CD14-positive monocyte (primary cell): ENCODE measurements at places on chromosomes 4 and X.

GRCh38 chr4:148454835-148455234 is 12.6 kb upstream of the NR3C2 start:
- H3K27ac ChIP-seq = no peak overlapping the region
- H3K36me3 ChIP-seq = no peaks in the 10 kb centered on the region
- no peaks in the 10 kb centered on the region for H3K4me1 ChIP-seq
- H3K27me3 ChIP-seq = peaks cover 15% of the 10 kb centered on the region

DNA sequence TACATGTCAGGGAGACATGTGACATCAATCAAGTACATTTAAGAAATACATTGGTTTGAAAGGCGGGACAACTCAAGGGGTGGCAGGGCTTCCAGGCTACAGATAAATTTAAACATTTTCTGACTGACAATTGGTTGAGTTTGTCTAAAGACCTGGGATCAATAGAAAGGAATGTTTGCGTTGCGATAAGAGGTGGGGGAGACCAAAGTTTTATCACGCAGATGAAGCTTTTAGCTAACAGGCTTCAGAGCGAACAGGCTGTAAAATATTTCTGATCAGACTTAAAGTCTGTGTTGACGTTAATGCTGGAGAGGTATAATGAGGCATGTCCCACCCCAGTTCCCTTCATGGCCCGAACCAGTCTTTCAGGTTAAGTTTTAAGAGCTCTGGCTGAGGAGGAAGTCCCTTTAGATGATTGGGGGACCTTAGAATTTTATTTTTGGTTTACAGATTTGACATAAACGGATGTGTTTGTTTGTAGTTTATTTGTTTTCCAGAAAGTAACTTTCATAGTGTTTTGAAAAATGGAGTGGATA is 346.7 kb upstream of the RASGEF1B start:
- H3K27me3 ChIP-seq = no peaks in the 10 kb centered on the region
- H3K27ac ChIP-seq = no peak overlapping the region
- peaks cover 12% of the 10 kb centered on the region for H3K4me1 ChIP-seq
- H3K4me3 ChIP-seq = no peak overlapping the region
- no peaks in the 10 kb centered on the region for H3K36me3 ChIP-seq

DNA sequence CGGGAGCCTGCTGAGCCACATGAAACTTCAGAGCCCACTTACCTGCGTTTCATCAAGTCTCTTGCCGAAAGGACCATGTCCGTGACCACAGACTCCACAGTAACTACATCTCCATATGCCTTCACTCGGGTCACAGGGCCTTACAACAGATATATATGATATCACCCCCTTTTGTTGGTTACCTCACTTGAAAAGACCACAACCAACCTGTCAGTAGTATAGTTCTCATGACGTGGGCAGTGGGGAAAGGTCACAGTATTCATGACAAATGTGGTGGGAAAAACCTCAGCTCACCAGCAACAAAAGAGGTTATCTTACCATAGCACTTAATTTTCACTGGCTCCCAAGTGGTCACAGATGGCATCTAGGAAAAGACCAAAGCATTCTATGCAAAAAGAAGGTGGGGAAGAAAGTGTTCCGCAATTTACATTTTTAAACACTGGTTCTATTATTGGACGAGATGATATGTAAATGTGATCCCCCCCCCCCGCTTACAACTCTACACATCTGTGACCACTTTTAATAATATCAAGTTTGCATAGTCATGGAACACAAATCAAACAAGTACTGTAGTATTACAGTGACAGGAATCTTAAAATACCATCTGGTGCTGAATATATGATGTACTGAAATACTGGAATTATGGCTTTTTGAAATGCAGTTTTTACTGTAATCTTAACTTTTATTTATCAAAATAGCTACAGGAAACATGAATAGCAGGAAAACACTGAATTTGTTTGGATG is 129.9 kb downstream of the TET2 start:
- DNase-seq = no peak
- no peak overlapping the region for H3K27ac ChIP-seq
- H3K27me3 ChIP-seq = no peaks in the 10 kb centered on the region
- no peaks in the 10 kb centered on the region for H3K4me1 ChIP-seq

DNA sequence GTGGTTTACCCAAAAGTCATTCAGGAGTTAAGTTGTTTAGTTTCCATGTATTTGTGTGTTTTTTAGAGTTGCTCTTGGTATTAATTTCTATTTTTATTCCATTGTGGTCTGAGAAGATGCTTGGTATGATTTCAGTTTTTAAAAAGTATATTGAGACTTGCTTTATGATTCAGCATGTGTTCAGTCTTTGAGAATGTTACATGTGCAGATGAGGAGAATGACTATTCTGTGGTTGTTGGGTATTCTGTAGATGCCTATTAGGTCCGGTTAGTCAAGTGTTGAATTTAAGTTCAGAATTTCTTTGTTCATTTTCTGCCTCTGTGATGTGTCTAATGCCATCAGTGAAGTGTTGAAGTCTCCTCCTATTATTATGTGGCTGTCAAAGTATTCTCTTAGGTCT is 249.4 kb downstream of the ARHGAP10 start:
- H3K4me1 ChIP-seq = no peaks in the 10 kb centered on the region
- DNase-seq = no peak
- H3K4me3 ChIP-seq = no peak overlapping the region

GRCh38 chrX:7586126-7586525 is 256.8 kb upstream of the VCX start:
- no peaks in the 10 kb centered on the region for H3K36me3 ChIP-seq
- no peaks in the 10 kb centered on the region for H3K4me1 ChIP-seq
- DNase-seq = peak; percentile 3
- no peaks in the 10 kb centered on the region for H3K27me3 ChIP-seq
- no peak overlapping the region for H3K4me3 ChIP-seq

- H3K4me3 ChIP-seq = no peak overlapping the region
- H3K36me3 ChIP-seq = no peaks in the 10 kb centered on the region
- no peaks in the 10 kb centered on the region for H3K4me1 ChIP-seq
- no peak overlapping the region for H3K27ac ChIP-seq
These were observed 84.8 kb downstream of the PAK3 start for GRCh38 chrX:111180750-111181240.

DNA sequence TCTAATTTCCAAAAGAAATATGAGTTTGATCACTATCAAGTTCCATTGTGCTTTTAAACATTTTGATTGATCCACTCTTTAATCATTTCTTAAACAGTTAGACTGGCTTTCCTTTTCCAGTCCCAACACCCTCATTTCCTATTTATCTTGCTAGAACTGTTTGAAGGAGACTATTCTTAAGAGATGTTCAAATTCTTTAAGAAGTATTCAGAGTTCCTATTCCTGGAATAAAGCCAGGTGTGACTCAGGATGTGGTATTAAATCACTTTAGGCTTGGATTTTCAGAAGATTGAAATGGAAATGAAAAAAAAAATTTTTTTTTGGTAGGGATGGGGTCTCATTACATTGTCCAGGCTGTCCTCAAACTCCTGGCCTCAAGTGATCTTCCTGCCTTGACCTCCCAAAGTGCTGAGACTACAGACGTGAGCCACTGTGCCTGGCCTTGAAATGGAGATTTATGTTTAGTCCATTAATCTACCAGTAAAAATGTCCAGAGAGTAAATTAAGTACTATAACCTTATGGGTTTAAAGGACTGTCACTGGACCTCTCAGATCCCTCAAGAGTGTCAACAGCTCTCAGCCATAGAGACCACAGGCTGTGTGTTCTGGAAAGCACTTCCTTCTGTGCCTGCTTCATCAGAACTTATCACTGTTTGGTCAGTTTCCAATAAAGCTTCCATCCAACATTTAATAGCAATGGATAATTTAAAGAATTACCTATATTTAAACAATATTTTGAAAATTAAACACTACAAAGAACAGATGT is 90.7 kb downstream of the CDS1 start:
- no peaks in the 10 kb centered on the region for H3K27me3 ChIP-seq
- no peak overlapping the region for H3K4me3 ChIP-seq
- H3K36me3 ChIP-seq = peaks cover 86% of the 10 kb centered on the region
- no peak for DNase-seq
- no peaks in the 10 kb centered on the region for H3K4me1 ChIP-seq
- no peak overlapping the region for H3K27ac ChIP-seq

DNA sequence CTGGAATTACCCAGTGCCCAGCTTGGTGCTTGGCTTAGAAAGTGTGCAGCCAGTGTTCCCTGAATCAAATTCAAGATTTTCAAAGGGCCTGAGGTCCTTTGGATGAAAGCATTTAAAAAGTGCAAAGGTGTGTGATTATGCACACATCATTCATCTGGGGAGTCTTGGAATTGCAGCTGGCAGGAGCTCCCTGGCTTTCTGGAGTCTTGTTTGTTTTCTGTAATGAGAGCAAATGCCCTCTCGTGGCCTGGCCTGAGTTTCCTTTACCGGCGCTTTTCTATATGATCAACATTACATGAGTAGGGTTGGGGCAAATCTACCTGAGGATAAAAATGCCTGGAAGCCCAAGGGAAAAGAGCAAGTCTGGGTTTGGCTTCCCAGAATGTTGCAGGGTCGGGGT is 24.6 kb upstream of the SORCS2 start:
- no peaks in the 10 kb centered on the region for H3K27me3 ChIP-seq
- H3K36me3 ChIP-seq = no peaks in the 10 kb centered on the region
- H3K4me3 ChIP-seq = no peak overlapping the region
- no peak overlapping the region for H3K27ac ChIP-seq
- H3K4me1 ChIP-seq = no peaks in the 10 kb centered on the region

GRCh38 chrX:10744007-10744406 is 123.6 kb upstream of the MID1 start:
- no peak overlapping the region for H3K27ac ChIP-seq
- H3K4me3 ChIP-seq = no peak overlapping the region
- H3K4me1 ChIP-seq = no peaks in the 10 kb centered on the region

GRCh38 chr4:7756561-7757355 is 182.9 kb downstream of the AFAP1 start:
- peak; percentile 46 for DNase-seq
- H3K4me1 ChIP-seq = no peaks in the 10 kb centered on the region
- no peaks in the 10 kb centered on the region for H3K27me3 ChIP-seq
- H3K36me3 ChIP-seq = no peaks in the 10 kb centered on the region
- H3K27ac ChIP-seq = no peak overlapping the region
- no peak overlapping the region for H3K4me3 ChIP-seq

GRCh38 chr4:161714022-161714751 is 449.6 kb downstream of the FSTL5 start:
- DNase-seq = no peak
- no peaks in the 10 kb centered on the region for H3K4me1 ChIP-seq
- no peaks in the 10 kb centered on the region for H3K27me3 ChIP-seq
- no peak overlapping the region for H3K4me3 ChIP-seq
- H3K27ac ChIP-seq = no peak overlapping the region

GRCh38 chr4:127047930-127048329 is 584.8 kb upstream of the INTU start:
- H3K27ac ChIP-seq = no peak overlapping the region
- no peaks in the 10 kb centered on the region for H3K4me1 ChIP-seq
- H3K36me3 ChIP-seq = no peaks in the 10 kb centered on the region
- no peak for DNase-seq
- no peaks in the 10 kb centered on the region for H3K27me3 ChIP-seq

DNA sequence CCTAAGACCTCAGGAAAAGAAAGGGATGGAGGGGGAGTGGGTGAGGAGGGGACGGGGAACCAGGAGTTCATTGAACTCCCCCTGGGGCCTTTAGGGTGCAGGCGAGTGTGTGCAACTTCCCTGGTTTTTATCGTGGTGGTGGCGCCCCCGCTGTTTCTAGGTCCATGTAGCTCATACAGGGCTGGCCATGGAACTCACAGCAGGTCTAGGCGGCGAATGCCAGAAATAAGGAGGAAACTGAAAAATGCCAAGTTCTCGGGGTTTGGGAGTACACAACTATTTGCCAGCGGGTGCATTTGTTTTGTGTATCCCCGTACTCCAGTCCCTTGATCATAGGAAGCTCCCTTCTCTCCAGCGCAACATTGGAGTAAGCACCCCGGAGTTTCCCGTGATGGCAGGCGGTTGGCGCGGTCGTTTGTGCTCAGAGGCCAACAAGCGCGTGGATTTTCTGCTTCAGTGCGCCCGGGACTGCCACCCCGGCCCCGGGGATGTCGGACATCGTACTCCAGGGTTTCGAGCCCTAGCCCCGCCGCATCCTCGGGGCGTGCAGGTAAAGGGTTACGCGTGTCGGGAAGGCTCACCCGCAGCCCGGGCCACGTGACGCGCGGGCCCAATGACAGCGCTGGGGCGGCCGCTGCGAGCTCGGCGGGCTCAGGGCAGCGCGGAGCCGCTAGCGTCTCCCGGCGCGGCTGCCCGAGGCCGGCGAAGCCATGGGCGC is 208.9 kb downstream of the NWD2 start:
- DNase-seq = no peak
- peaks cover 54% of the 10 kb centered on the region for H3K27me3 ChIP-seq
- no peak overlapping the region for H3K27ac ChIP-seq
- no peaks in the 10 kb centered on the region for H3K36me3 ChIP-seq
- H3K4me1 ChIP-seq = peaks cover 13% of the 10 kb centered on the region

- H3K36me3 ChIP-seq = no peaks in the 10 kb centered on the region
- H3K4me1 ChIP-seq = peaks cover 3% of the 10 kb centered on the region
- no peak overlapping the region for H3K4me3 ChIP-seq
- no peak overlapping the region for H3K27ac ChIP-seq
These were observed 5.5 kb downstream of the L1CAM start for GRCh38 chrX:153880440-153880815.

DNA sequence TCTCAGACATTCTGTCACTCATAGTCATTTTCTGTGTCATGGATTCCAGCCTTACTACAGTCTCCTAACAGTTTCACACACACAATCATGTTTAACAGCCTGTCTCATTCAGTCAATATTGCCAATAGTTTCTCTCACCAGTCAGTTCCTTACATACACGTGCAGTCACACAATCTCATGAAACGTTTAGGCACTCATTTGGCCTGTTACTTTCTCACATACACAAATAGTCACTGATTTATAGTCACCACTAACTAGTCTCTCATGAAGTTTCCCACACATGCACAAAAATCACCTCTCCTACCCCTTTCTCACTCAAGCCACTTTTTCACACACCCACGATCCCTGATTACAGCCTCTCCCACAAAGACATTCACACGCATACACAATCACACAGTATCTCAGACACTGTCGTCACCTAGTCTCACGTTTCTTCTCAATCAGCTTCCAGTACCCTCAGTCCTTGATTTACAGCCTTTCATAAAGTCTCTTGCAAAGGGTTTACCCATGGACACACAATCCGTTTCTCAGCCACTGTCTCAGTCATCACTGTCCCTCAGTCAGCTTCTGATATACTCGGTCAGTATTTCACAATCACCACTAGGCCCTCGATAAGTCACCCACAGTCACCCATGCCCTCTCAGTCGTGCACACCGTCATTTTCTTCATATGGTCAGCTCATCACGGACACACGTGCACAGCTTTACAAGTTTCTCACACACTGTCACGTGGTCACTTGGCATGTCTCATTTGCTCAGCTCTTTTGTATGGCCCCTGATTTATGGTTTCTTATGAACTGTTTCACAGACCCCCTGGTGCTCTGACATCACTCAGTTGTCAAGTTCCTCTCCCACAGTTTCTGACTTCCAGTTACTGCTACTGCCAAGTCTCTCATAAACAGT is 4.2 kb upstream of the CFP start:
- peak overlapping the region; percentile 41 for H3K4me3 ChIP-seq
- peaks cover 4% of the 10 kb centered on the region for H3K36me3 ChIP-seq
- peak overlapping the region; percentile 91 for H3K27ac ChIP-seq
- no peaks in the 10 kb centered on the region for H3K27me3 ChIP-seq
- peaks cover 81% of the 10 kb centered on the region for H3K4me1 ChIP-seq
- peak; percentile 88 for DNase-seq

GRCh38 chrX:26851981-26852380 is 611.2 kb downstream of the PPP4R3C start:
- no peaks in the 10 kb centered on the region for H3K36me3 ChIP-seq
- DNase-seq = no peak
- H3K4me3 ChIP-seq = no peak overlapping the region
